ENCODE measurements at places on chromosomes 1 and 21.

DNA sequence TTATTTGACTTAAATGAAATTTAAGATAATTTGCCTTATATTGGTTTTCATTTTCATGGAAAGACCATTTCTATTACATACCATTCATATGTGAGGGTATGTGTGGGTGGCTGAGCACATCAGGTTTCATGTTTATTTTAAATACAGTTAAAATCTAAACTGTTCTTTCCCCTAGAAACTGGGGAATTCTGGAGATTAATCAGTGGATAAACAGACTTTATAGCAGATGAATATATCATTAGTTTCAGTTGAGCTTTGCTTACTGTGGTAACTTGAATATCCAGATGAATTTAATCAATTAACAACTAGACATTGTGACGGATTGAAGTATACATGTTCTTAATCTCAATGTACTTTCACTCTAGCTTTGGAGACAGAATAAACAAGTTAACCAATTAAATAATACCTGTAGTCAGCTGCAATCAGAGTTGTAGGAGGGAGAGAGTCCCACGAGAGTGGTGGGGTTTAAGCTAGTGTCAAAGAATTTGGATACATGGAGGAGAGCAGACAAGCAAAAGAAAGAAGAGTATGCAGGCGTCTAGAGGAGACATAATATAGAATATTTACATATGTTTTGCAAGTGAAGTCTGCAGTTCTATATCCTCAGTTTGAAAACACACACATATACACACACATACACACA lies 97.6 kb downstream of the PDE4B start:
- DNase-seq: no peak

- no peak for DNase-seq
These were observed 66.4 kb upstream of the NEK2 start for GRCh38 chr1:211741788-211742187.

DNA sequence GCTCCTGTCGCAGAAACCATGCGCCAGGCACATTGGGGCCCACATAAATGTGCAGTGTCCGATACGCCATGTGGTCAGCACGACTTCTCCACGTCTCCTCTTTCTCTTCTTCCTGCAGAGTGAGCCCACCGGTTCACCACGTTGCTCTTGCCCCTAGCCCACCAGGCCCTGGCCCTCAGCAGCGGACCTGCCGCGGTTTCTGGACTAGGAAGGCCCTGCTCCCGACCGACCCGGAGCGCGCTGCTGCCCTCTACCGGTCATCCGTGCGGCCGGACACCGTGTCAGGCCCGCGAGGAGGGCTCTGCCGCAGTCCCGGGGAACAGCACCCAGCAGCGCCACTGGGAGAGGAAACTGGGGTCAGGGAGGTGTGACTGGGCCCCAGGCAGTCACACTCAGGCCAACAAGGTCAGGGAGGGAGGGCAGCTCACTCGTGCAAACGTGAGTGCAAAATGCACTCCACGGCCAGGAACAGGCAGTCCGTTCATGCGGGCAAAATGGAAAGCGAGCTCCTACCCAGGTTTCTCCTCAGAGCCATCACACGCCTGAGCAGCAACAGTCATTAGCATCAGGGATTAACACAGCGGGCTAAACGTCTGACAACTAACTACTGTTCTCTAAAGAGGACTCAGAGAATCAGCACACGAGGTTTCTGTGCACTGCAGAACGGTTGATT lies 13.7 kb downstream of the TLR5 start:
- peak; percentile 53 for DNase-seq

- no peak for DNase-seq
These were observed 6.9 kb downstream of the CTPS1 start for GRCh38 chr1:40986328-40986783.

- no peak for DNase-seq
These were observed 8.0 kb downstream of the DHX9 start for GRCh38 chr1:182847105-182847504.

DNA sequence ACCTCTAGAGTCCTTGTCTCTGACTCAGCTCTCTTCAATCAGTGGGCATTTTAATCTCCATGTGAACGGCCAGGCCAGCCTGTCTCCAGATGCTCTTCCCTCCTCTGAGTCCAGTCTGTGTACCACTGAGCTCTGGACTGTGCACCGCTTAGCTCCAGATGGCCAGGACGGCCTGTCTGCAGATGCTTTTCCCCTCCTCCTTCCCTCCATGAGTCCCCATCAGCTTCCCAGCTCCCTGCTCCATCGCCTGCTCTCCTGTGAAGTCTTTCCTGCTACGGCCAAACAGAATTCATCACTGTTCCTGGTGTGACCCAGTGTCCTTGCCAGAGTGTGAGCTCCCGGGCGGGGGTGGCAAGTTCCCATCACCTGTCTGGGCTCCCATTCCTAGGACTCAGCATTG lies 42.0 kb downstream of the STUM start:
- no peak for DNase-seq

DNA sequence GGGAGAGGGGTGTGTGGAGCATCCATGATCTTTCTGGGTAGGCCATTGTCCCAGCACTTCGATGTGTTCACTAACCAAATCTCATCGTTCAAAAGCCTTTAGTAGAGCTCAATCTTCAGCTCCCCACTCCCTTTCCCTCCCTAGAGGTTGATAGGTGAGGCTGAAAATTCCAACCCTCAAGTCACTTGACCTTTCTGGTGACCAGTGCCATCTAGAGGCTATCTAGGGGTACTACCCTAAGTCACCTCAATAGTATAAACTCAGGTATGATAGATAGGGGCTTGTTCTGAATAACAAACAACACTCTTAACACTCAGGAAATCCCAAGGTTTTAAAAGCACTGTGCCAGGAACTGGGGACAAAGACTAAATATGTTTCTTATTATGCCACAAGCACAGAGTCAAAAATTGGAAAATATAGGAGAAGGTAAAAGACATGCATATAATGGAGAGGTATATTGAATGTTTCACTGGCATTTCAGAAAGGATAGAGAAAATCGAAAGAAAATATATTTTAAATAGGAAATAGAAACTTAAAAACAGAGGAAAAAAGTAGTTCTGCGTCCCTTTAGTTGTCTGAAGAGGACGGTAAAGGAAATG lies 42.9 kb upstream of the CD53 start:
- peak; percentile 7 for DNase-seq

GRCh38 chr1:226325178-226325577 lies 16.2 kb upstream of the LIN9 start:
- DNase-seq: no peak

- DNase-seq: no peak
These were observed 68.7 kb downstream of the PDE9A start for GRCh38 chr21:42722153-42722552.

- no peak for DNase-seq
These were observed 24.5 kb downstream of the PLEKHM2 start for GRCh38 chr1:15708486-15709137.

DNA sequence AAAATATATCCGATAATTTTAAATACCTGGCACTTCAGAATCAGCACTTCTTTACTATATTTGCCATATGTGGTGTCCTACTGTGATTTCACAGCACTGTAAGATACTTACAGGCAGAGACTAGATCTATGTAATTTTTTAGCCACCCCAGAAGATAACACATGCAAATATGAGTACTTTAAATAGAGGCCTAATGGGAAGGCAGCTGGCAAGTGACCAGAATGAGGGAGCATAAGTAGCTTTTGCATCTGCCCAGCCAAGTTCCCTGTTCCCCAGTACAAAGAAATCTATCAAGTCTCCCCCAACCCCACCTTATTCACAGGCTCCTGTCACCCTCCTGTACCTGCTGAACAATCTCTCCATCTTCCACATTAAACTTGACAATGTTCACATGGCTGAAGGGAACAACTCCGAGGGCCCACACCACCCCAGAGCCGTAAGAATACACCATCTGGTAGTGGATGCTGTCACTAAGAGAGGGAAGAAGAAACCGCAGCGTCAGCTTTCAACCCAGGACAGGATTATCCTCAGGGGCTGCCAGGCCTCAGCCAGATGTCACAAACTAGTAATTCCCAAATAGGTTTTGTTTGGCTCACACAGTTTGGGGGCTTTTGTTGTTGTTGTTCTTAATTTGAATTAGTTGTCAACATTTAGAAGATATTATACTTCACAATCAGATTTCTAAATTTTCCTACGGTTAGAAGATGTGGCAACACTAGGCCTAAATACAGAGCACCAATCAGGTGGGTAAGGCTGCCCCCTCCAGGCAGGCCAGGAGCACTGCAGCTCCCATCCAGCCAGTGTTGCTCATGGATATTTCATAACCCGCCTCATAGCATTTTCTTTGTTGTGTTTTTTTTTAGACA lies 10.4 kb downstream of the EMC1 start:
- DNase-seq: peak; percentile 66
